ENCODE measurements at places on chromosomes 3 and 15.

GRCh38 chr3:11589706-11590105 lies 54.0 kb downstream of the VGLL4 start:
- DNase-seq, result no peak

- no peak for DNase-seq
Observed at GRCh38 chr15:46644501-46645481, 1010.0 kb downstream of the SQOR start.

- no peak for DNase-seq
Observed at GRCh38 chr3:132006605-132007204, 28.1 kb downstream of the CPNE4 start.

DNA sequence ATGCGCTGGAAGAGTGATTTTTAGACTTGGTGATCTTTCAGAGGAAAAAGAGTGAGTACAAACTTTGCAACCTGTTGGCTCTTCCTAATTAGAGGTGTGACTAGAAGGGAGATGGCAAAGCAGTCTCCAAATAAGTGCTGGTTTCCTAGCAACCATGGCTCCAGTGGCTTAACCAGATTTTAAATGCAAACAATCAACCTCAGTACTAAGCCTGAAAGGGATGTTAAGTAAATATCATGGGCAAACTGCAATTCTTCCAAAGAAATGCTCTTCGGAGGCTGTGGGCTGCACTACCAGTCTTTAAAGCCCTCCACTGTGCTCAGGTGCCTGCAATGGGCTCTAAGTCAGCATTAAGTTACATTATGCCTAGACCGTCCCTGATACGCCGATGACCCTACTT lies 678.1 kb upstream of the CCDC54 start:
- DNase-seq, result no peak

- no peak for DNase-seq
Observed at GRCh38 chr3:55702822-55703221, 215.7 kb upstream of the WNT5A start.

DNA sequence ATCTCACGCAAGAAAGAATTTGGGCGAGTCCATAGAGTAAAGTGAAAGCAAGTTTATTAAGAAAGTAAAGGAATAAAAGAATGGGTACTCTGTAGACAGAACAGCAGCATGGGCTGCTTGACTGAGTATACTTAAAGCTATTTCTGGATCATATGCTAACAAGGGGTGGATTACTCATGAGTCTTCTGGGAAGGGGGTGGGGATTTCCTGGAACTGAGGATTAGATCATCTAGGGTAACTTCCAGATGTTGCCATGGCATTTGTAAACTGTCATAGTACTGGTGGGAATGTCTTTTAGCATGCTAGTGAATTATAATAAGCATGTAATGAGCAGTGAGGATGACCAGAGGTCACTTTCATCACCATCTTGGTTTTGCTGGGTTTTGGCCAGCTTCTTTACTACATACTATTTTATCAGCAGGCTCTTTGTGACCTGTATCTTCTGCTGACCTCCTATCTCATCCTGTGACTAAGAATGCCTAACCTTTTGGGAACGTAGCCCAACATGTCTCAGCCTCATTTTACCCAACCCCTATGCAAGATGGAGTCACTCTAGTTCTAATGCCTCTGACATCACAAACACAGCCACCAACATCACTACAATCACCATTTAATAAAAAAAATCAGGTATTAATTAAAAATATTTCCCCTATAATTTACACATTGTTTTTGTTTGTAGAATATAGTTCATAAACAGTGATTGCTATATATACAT lies 890.7 kb upstream of the EPHA6 start:
- no peak for DNase-seq

DNA sequence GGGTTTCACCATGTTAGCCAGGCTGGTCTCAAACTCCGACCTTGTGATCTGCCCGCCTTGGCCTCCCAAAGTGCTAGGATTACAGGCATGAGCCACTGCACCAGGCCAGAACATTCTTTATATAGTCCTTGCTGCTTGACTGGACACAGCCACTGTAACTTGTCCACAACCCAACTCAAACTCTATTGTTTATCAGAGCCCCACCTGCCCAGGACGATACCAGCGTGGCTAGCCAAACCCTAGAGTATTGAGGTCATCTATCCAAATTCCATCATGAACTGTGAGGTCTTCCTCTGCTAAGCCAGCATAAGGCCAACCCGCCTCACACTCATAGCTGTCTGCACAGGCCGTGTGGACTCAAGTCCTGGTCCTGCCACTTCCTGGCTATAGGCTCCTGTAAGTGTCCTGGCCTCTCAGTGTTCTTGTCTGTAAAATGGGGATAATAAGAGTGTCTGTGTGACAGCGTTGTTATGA lies 63.9 kb downstream of the DAPK2 start:
- DNase-seq, result no peak

- no peak for DNase-seq
Observed at GRCh38 chr3:63845215-63845614, 18.4 kb downstream of the THOC7 start.

All from progenitor cell of endocrine pancreas (in vitro differentiated cells).